ENCODE measurements at places on chromosomes 2 and 18.

- no peak for DNase-seq
These were observed 93.8 kb downstream of the EPB41L3 start for GRCh38 chr18:5449858-5450509.

GRCh38 chr18:58525517-58525916 lies 103.4 kb downstream of the ALPK2 start:
- DNase-seq, result no peak

DNA sequence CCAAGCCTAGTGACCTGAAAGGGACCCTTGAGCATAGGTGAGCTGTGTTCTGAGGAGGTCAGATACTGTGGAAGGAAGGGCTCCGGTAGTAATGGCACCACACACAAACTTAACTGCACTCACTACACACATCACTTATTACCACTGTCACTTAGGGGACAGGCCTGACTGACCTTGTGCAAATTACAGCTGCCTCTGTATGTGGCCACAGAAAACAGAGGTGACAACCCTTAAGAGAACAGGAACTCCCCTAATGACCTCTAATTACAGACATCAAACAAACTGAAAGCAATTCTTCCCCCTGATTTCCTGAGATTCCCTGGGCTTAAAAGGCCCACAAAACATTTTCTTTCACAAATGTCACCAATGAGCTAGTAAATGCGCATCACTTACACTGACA lies 360.6 kb downstream of the RND3 start:
- DNase-seq, result no peak

DNA sequence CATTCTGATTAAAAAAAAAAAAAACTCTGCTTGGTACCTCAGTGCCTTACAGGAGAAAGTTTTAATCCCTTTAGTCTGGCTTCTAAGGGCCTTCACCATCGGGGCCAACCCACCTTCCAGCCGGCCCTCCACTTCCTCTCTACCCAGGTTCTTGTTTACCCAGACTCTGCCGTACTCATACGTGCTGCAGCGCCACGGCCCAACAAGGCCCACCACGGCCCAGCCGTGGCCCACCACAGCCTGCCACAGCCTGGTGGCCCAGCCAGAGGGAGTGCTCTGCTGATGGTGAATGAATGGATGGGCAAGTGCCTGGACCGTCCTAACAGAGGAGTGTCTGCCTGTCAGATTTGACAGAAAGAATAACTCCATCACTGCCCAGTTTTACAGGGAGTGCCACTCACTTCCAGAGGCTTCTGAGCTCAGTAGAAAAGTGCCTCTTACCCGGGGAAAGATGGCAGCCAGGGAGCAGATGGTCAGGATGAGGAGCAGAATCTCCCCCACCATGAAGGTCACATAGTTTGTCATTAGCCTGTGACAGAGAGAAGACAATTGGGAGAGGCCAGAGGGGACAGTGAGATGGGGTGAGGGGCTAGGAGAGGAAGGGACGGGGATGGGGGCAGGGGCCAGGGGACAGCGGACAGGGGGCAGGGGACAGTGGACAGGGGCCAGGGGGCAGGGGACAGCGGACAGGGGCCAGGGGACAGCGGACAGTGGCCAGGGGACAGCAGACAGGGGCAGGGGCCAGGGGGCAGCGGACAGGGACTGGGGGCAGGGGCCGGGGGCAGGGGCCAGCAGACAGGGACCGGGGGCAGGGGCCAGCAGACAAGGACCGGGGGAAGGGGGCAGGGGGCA lies 38.2 kb downstream of the CENPO start:
- no peak for DNase-seq

- no peak for DNase-seq
These were observed 142.7 kb upstream of the FOSL2 start for GRCh38 chr2:28250006-28250405.

GRCh38 chr18:58429442-58429841 lies 199.4 kb downstream of the ALPK2 start:
- DNase-seq, result no peak

Data from stimulated activated CD8-positive, alpha-beta memory T cell treated with anti-CD3 and anti-CD28 coated beads, Interleukin-4, amount 100 ng/mL, for 4 hours (primary cell).